H7 (cell line): ENCODE measurements at places on chromosomes 3 and 15. TPM values are rescaled to one million over a fixed set of nuclear protein-coding genes. Genes with fewer than 3 reads are reported as not detected.
A peak's percentile ranks its signal among the peaks of the same experiment; 100 is the strongest.

The CHRM5 gene
- total RNA-seq = not detected in 2 replicates

The ACKR2 gene
- total RNA-seq = not detected in 2 replicates

DNA sequence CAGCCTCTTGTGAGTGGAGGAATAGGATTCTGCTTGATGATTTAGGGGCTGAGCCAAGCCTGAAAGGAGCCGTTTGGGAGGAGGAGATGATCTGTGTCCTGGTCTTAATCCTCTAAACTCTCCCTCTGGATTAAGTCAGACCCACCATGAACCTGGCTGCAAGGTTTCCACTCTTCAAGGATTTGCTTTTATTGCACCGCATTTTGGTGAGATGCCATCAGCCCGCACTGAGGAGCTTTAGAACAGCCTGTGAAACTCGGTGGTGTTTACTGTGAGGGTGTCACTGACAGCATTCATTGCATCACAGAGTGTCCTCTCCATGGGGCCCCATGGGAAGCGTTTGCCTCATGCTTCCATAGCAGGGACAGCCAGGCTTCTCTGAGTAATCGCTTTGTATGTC is 59.2 kb downstream of the EPHB1 start:
- DNase-seq = no peak

- DNase-seq = peak; percentile 46
These were observed 129.8 kb downstream of the SATB1 start for GRCh38 chr3:18295171-18295920.

The FNDC3B gene
- total RNA-seq = 24.2 and 28.7 TPM in 2 replicates

- DNase-seq = peak; percentile 85
These were observed 123.1 kb downstream of the TPRA1 start for GRCh38 chr3:127467391-127467790.

The NEK10 gene
- total RNA-seq = 0.03 and 0.30 TPM in 2 replicates

DNA sequence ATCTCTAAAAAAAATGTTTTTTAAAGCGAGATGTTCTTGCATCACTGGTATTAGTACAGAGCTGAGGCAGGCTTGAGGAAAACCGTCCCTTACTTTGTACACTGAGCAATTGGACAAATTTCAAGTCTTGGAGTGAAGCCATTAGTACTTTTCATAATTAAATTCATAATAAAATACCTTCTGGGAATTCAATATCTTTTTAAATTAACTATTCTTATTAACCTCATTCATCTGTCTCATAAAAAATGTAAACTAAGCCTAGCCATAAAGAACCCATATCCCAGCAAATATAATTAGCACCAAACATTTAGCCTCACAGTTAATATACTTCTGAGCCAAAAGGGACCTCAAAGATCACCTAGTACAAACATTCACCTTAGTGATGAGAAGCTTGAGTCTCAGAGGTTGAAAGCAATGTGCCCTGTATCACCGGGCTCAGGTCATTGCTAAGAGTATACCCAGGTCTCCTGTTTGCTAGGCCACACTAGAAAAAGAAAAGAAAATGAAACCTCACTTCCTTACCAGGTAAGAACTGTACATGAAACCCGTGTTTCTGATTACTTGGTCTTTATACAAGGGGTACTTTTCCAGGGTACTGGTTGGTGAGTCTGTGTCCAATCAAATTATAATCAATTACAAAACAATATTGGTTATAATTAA is 192.5 kb downstream of the ADAMTS9 start:
- no peak for DNase-seq

The RHOV gene
- total RNA-seq = 2.0 and 2.1 TPM in 2 replicates

DNA sequence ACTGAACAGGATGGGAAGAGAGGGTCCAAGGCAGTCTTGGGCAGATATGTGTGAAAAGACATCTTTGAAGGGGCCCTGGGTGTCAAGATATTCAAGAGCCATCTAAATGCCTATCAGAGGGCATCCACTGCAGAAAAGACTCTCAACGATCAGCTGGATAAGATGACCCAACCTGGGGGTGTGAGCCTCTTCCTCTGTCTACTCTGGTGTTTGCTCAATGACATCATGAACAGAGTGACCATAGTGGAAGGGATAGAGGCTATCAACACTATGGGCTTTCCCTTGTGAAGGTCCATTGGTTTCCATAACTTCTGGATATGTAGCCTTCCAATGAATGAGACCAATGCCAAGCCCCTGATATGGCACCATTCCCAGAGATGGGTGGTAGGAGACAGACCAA is 42.1 kb downstream of the FAH start:
- DNase-seq = no peak

DNA sequence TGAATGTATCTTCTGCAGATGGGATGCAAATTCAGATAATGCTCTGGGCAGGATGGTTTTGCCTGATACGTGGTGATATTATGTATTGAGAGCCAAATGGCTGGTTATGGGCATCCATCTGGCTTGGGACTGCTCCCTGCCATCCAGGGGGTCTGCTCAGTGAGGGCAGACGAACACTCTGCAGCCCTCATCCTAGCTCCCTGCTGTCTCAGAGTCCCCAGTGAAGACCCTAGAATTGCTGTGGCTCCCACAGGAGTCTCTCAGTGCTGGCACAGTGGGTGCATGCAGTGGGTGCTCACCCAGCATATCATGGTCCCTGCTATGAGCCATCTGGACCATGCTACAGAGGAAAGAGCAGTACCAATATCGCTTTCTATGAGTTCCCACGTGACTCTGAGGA is 10.3 kb downstream of the CX3CR1 start:
- DNase-seq = no peak

The ERICH6 gene
- 0.17 TPM in 1 of 2 replicates, not detected in the other for total RNA-seq

DNA sequence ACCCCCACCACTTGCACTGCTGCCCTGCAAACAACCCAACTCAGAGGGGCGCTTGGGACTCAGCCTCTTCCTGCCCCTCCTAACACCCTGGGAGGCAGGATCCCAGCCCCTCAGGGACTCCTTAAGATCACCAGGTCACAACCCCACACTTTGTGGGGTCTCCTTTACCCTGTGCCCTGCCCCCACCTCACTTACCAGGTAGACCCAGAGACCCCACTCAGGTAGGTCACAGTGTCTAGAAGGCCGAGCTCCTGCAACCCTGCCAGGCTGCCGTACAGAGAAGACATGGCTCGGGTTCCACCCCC is 9.1 kb downstream of the PLA2G4F start:
- DNase-seq = no peak

DNA sequence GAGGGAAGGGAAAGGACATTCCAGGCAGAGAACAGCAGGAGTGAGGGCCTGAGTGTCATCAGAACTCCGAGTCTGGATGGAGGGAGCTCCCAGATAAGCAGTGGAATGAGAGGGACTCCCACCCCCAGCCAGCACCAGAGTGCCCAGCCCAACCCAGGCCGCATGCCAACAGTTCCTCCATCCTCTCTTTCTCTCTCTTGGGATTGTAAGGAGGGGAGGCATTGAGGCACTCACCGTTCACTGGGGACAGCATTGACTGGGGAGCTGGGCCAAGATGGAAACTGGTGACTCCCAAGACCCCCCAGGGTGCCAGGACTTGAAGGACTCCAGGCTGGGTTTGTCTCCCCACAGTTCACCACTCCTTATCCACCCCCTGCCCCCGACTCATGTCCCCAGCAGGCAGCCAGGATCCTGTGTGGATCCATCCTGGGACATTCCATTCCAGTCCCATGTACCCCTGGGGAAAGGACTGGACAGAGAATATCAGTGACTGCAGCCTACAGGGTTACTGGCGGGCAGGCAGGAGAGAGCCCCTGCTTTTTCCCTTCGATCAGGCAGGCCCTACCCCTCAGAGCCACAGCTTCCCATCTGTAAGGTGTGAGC is 15.7 kb downstream of the PTH1R start:
- DNase-seq = no peak

DNA sequence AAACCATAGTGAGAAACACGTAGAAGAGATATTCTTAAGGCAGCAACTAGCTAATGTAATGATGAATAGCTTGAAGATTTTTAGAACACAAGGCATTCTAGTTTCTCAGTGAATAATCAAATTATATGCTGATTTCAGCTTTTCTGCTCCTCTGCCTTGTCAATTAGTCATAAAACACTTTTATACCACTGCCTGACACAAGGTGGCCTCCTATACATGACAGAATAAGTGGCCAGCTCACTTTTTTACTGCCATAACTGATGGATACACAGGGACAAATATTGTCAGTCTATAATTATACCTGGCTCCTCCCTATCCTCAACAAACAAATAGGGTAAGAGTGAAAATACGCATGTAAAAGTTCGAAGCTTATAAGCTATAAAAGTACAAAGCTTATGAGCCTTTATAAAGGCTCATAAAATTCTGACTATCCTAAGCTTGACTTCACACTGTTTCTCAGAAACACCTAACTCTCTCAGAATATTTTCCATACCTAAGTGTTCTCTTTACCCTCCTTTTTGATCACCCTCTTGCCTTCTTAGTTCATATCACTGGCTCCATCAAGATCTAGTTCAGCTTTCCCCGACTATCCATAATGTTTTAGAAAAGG is 81.6 kb downstream of the HERC1 start:
- DNase-seq = peak; percentile 17

The ZNF80 gene
- total RNA-seq = not detected in 2 replicates

The SV2B gene
- total RNA-seq = under 0.01 and 0.03 TPM in 2 replicates

- no peak for DNase-seq
These were observed 258.8 kb downstream of the IL5RA start for GRCh38 chr3:2851361-2851760.

DNA sequence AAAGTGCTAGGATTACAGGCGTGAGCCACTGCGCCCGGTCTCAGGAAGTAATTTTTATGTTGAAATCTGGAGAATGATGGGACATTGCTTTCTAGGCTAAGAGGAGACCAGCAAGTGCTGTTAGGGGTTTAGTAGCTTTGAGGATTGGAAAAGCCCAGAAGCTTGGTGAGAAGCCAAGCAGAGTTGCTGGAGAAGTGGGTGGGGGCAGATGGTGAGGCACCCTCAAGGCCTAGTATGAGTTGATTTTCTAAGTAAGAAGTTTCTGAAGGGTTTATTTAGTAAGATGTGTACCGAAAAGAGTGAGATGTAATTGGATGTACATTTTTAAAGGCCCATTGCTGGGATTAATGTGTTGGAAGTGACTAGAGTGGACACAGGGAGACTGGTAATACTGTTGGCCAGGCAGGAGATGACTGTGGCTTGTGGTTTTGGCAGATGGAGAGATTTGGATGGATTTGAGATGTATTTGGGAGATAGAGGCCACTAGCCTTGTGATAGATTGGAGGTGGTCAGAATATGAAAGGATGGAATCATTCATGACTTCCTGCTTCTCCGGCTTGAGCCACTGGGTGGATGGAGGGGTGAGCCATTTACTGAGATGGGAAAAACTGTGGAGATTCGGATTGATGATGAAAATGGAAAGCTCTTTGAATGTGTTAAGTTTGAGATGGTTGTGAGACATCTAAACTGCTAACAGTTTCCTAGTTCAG is 2.3 kb downstream of the LRRC28 start:
- DNase-seq = peak; percentile 19
